Fibroblast of skin of scalp (primary cell): ENCODE measurements at places on chromosomes 3 and 15.
A peak's percentile ranks its signal among the peaks of the same experiment; 100 is the strongest.

DNA sequence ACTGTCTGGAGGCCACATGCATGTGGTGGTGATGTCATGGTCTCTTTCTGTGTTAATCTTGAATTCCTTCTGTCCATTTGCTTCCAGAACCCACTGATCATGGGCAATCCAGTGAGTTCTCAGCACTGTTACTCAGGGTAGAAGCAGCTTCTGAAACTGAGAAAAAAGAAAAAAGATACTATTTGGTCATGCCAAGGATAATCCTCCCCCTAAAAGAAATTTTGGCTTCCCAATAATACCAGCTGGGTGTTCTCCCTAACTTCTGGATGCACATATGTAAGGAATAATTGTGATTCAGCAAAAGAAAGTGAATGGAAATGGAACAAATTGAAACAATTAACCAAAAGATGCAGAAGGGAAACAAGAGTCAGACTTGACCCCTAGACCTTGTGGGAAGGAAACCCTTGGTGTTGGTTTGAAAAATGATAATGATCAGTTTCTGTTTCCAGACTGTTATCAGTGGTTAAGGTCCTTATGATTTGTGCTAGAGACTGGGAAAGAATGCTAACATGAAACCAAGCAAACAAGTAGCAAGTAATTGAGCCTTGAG, 92.3 kb downstream of the RBMS3 start:
- DNase-seq = peak; percentile 62

GRCh38 chr3:194884649-194885315, 199.1 kb downstream of the FAM43A start:
- DNase-seq = peak; percentile 20

- DNase-seq = no peak
These were observed 54.9 kb downstream of the FRMD4B start for GRCh38 chr3:69330891-69331400.

- DNase-seq = no peak
These were observed 49.2 kb upstream of the CTDSPL start for GRCh38 chr3:37812499-37812896.

GRCh38 chr3:193978486-193978885, 157.5 kb upstream of the HES1 start:
- DNase-seq = no peak

- DNase-seq = peak; percentile 79
These were observed 10.8 kb downstream of the CMTM8 start for GRCh38 chr3:32249184-32249782.

DNA sequence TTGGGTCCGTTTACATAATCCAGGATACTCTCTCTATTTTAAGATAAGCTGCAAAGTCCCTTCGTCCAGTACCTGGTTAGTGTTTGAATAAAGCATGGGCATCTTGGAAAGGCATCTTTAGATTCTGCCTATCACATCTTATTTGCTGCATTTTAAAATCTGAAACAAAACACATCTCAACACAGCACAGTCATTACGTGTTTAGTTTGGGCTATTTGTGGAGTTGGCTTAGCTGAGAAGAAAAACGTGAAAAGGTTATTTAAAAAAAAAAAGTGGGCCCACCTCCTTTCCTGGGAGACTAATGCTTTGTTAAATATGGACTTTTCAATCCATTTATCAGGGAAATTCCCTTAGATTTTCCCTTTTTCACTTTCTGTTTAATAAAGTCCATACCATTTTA, 174.5 kb upstream of the WNT5A start:
- no peak for DNase-seq

DNA sequence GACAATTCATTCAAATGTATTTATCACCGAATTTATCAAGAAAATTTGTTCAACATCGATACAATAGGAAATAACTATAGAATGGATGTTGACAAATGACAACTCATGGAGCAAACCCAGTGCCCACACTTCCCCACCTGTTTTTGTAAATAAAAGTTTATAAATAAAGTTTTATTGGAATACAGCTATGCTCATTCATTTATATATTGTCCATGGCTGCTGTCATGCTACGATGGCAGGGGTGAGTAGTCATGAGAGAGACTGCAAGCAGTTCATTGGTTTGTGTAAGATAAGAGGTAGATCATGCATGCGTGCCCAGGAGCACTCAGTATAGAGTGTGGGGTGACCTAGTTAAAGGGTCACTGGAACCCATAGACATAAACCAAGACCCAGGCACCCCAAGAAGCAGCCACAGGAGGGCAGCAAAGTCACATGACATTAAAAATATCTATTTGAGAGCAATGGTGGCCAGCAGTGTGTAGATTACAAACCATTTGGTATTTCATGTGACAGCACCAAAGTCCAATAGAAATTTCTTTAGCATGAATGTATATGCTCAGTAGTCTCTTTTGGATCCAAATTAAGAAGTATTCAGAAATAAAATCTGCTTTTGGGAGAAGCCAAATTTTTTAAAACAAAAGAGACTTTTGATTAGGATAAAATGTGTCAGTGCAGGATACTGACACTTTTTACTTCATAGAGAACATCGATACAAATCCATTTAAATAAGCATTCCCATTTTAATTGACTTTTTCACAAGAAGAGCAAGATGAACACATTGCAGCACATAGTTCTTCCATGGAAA, 794.8 kb downstream of the MCTP2 start:
- peak; percentile 61 for DNase-seq

- DNase-seq = no peak
These were observed 177.2 kb downstream of the POLR2M start for GRCh38 chr15:57883701-57884100.

- no peak for DNase-seq
These were observed 111.1 kb upstream of the VGLL3 start for GRCh38 chr3:87101861-87102625.

DNA sequence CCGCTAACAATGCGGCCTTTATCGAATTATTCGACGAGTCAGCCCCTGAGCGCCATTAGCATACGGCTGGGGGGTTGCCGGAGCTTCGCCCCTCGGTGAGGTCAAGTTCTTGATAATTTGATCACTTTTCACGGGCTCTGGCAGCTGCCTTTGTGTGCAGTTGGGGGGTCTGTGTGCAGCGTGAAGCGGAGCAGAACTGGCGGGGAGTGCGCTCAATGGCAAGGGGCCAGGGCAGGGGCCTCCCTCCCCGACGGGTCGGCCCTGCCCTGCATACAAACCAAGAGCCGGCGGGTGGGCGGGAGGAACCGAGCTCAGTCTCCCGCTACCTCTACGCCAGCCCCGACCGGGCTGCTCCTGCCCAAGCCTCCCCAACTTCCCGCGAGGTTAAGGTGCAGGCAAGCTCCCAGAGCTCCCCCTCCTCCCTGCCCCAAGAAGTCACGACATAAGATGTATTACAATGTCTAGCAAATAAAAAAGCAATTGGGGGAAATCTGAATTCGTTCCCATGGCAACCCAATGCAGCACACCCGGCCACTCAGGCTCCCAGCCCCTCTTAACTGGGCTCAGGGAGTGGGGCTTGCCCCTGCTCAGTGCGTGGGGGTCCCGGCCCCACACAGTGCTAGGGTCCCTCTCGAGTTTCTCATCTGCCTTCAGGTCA, 34.1 kb upstream of the POLG start:
- no peak for DNase-seq

- no peak for DNase-seq
These were observed 824.7 kb upstream of the NECTIN3 start for GRCh38 chr3:110246796-110247376.

GRCh38 chr3:12286927-12287726, 1.7 kb upstream of the PPARG start:
- DNase-seq = no peak

DNA sequence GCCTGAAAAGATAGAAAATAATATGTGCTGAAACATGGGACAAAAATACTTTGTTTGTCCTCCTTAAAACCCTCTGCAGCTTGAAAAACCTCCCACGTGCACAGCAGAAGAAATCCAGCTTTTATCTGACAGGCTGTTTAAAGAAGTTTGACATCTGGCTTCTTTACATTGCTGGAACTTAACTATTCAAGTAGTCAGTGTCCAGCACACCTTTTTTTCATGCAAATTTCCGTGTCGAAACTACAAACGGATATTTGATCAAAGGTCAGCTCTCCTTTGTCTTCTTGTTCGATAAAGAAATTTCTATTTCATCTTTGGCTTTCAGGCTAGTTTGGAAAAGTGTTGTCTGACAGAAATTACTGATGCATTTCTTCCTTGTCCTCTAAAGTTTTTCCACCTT, 66.8 kb upstream of the KBTBD8 start:
- DNase-seq = no peak

DNA sequence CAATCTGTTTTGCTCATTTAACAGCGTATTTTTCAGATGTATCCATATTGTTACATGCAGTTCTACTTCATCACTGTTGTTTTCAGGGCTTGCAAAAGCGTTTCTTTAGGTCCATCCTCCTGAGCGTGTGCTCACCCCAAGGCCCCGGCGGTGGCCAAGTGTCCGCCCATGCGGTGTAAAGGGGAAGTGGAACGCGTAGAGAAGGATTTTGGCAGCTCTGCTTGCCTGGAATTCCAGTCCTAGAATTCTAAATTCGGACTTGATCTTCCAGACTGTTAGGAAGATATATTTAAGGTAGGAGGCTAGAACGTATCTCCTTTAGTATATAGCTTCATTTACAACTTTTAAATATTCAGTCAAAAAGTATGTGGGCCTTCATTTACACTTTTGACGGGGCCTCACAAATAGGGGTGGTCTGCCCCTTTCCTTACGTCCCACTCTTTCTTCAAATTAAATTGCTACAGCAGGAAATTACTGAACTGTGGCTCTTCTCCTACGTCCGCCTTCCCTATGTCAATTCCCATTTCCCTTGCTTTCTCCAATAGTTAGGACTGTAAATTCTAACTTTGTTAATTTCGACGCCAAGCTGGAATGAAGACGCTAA, 609 bp upstream of the TBC1D23 start:
- DNase-seq = peak; percentile 38

DNA sequence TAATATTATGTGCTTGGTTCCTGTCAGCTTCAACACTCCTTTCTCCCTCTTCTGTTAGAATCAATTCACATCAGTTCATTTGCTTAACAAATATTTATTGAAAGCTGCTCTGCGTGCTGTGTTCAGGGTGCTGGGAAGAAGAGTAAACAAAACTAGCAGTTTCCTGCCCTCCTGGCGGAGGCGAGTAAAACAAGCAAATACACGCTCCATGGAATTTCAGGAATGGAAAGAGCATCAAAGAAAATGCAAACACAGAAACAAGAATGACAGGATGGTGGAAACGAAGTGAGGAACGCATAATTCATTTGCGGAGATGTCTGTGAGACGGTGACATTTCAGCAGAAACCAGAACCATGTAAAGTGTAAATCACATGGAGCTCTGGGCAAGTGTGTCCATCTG, 49.4 kb upstream of the SPTSSB start:
- DNase-seq = peak; percentile 15

- no peak for DNase-seq
These were observed 193.5 kb upstream of the ICE2 start for GRCh38 chr15:60672400-60672799.

GRCh38 chr3:161471211-161471610, 25.4 kb upstream of the OTOL1 start:
- DNase-seq = no peak

- DNase-seq = no peak
These were observed 27.0 kb downstream of the VIPR1 start for GRCh38 chr3:42529468-42529867.

DNA sequence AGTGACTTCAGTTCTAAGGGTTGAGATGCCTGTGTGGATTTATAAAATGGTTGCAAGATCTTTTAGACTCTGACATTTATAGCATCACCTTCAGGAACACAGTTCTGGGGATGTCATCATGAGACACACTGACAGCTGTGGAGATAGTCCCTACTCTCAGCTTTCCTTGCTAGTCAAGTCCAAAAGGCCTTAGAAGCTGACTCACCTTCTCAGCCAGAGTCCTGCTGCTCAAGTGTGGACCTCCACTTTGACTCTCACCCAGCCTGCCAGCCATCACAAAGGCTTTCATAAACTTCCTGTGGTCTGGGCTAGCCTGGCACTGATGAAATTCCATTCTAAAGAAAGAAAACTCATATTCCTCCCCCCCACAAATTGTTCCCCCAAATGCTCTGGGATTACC, 44.8 kb downstream of the TMEM39A start:
- DNase-seq = peak; percentile 9

- DNase-seq = peak; percentile 55
These were observed 12.2 kb downstream of the RTP1 start for GRCh38 chr3:187209491-187209890.

DNA sequence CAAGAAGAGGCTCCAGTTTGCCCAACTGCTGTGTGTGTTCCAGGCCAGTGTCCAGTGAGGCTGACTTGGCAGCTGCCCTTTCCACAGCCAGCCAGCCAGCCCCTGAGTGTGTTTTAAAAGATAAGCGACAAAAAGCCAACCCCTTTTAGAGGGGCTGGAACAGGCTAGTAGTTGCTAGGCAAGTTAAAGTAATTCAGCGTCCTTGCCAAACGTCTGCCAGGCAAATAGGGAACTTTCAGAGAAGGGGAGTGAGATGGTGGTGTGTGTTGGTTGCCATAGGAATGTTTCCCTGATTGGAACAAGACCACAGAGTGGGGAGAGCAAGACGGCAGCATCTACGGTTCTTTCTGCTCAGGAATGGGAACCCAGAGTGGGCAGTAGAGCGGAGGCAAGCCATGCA, 86.3 kb downstream of the TMEM108 start:
- DNase-seq = no peak

- DNase-seq = peak; percentile 50
These were observed 2.7 kb downstream of the ZMAT3 start for GRCh38 chr3:179068779-179069530.

DNA sequence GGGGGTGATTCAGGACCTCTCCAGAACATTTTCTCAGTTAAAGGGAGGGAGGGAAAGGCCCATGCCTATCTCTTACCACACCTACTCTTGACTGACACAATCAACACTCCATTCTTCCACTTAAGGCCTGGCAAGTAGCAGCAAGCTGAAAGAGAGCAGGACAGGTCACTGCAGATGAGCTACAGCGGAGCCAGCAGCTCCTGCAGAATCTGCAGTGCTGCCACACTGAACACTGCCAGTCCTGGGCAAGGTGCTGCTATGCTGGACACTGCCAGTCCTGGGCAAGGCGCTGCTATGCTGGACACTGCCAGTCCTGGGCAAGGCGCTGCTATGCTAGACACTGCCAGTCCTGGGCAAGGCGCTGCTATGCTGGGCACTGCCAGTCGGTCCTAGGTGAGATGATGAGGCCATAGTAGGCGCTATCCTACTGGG, 143.7 kb downstream of the MYLK start:
- DNase-seq = no peak

DNA sequence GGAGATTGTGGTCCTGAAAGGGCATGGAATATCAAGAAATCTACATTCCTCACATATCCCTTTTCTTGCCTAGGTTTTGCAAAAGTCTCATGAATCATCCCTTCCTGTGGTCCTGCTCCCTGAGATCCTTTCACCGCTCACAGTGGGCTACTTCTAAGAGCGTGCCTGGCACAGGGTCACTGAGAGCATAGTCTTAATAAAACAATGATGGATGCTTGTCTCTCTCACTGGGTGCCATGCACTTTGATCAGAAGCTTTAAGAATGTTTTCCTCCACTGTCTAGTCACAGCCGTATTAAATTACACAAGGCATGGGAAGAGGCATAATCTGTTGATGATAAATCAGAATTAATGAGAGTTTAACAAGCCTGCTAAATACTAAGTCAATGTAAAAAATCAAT, 269.7 kb upstream of the ATP10A start:
- peak; percentile 65 for DNase-seq

GRCh38 chr3:61571516-61572336, 10.4 kb downstream of the PTPRG start:
- peak; percentile 93 for DNase-seq

GRCh38 chr3:62939707-62940106, 64.5 kb upstream of the CADPS start:
- no peak for DNase-seq

GRCh38 chr15:77349666-77350065, 70.2 kb downstream of the PEAK1 start:
- DNase-seq = no peak

- no peak for DNase-seq
These were observed 2.1 kb downstream of the ISL2 start for GRCh38 chr15:76338486-76339304.
